ENCODE measurements at places on chromosomes 3 and 15. TPM values are rescaled to one million over a fixed set of nuclear protein-coding genes. Genes with fewer than 3 reads are reported as not detected.

GRCh38 chr3:162632672-162633071, 1136.1 kb downstream of the OTOL1 start:
- H3K4me3 ChIP-seq: no peak overlapping the region
- no peaks in the 10 kb centered on the region for H3K36me3 ChIP-seq
- H3K4me1 ChIP-seq: no peaks in the 10 kb centered on the region

- no peaks in the 10 kb centered on the region for H3K4me1 ChIP-seq
- H3K36me3 ChIP-seq: no peaks in the 10 kb centered on the region
- H3K4me3 ChIP-seq: no peak overlapping the region
- no peaks in the 10 kb centered on the region for H3K27me3 ChIP-seq
These were observed 19.1 kb upstream of the HHATL start for GRCh38 chr3:42721690-42722089.

DNA sequence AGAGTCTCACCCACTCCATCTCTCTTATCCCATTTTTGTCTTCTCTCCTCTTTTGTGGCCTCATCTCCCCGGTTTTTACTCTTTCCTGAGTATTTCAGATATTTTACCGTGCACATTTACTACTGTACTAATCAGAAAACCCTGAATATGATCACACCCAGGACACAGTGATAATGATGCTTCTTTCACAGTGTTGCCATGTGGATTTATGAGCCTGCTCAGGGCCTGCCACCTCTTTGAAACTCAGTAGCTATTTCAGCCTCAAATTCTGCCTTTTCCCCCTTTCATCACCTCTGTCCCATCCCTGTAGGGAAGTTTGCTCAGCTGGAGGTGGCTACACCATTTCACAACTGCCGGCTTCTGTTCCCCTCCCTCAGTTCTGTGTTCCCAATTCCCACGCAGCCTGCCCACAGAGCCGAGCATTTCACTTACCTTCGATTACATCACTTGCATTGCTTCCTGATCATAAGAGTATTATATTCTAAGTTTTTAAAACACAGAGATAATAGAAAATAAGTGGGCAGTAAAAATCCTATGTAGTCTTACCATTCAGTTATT, 33.2 kb downstream of the ARNT2 start:
- no peak for DNase-seq
- H3K4me1 ChIP-seq: no peaks in the 10 kb centered on the region
- no peak overlapping the region for H3K27ac ChIP-seq
- H3K27me3 ChIP-seq: no peaks in the 10 kb centered on the region
- H3K36me3 ChIP-seq: no peaks in the 10 kb centered on the region

The GTF2A2 gene
- 39.1 TPM for total RNA-seq
